ENCODE measurements at places on chromosomes 2 and 18.

GRCh38 chr2:167966937-167967913 lies 280.2 kb downstream of the STK39 start:
- DNase-seq = no peak

GRCh38 chr2:76391678-76392077 lies 681.0 kb upstream of the GCFC2 start:
- DNase-seq = no peak

DNA sequence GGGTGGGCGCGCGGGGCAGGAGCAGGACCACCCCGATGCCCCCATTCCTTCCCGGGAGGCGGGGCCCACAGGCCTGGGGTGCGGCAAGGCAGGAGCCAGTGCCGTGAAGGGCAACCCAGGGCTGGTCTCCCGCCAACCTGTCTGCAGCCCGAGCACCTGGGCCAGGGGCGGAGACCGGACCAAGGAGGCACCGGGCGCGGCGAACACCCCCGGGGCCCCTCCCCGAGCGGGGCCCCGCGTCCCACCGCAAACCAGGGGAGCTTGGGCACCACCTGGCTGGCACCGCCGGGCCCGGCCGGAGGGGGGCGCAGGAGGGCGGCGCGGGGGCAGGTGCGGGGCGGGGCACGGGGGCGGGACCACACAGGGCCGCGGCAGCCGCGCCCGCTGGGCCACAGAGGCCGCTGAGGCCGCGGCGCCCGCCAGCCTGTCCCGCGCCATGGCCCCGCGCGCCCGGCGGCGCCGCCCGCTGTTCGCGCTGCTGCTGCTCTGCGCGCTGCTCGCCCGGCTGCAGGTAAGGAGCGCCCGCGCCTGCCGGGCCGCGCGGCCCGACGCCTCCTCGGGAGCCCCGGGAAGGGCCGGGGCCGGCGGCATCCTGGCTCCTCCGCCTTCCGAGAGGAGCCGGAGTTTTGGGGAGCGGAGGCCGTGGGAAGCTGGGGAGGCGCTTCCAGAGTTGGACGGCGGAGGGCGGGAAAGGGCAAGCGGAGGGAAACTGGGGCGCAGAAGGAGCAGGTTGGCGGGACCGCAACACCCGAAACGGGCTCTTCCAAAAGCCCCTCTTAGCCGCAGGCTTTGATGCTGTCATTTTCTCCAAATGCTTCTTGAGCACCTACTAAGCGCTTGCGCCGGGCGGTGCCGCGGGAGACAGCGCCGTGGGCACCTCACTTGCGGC lies at the start of gene TNFRSF11A:
Gene TNFRSF11A, plus strand, starts transcription at position 394 of the 889 bp plus-strand sequence. Its CDS starts 43 bp downstream, at position 437.
- no peak for DNase-seq

- no peak for DNase-seq
These were observed 58.1 kb upstream of the MCFD2 start for GRCh38 chr2:46973673-46974072.

DNA sequence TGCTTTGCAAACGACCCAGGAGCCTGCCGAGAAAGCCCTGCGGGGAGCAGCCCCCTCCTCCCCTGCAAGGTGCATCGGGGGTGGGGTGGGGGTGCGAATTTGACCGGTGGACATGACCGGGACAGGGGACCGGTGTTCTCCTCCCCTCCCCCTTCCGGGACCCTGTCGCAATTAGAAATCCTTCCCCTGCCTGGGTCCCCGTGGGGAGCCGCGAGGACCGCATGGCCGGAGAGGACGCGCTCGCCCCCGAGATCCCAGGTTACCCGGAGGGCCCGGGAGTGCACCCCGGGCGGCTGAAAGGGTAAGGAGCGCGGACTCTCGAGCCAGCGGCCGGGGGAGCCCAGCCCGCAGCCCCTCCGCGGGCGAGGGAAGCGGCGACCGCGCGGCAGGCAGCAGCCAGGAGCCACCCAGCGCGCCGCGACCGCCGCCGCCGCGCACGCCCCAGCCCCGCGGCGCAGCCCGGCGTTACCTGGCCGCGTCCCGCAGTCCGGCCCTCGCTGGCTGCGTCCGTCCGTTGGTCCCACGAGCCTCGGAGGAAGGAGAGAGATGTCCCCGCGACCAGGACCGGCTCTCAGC lies 482 bp downstream of the DLGAP1 start:
- DNase-seq = no peak

DNA sequence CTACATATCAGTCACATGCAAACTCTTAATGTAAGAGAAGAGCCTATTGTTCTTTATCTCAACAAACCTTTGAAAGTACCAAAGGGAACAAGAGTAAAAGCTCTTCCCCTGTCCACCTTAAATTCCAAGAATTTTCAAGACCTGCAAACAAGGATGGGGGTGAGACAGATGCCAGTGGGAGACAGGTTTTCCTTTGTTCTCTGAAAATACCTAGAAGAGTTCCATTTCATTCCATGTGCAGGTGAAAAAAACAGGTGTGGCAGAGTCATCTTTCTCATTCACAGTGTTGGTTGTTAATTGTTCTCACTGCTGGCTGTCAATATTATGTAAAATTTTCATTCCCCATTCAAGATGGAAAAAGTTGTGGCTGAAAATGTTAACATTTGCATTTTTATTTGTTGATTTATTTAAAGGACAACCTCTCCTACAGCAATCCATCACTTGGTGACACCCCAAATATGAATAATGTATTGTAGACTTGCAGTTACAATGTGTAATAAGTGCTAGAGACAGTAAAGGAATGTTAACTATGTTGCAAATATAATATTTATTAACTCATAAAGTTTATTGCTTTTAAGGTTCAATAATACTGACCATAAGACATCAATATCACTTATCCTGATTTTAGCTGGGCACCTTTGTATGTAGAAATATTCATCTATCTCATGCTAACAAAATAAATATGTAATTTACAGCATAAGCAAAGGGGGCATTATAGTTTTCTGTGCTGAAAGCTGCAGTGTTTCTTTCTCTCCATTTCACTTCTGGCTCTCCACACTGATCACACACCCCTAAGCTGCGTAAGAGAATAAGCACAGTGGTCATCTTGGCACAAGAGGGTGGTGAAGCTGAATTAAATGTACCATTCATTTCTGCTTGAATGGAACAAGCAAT lies 347.0 kb downstream of the KIAA1328 start:
- no peak for DNase-seq

GRCh38 chr2:218856167-218856895 lies 3.3 kb upstream of the WNT6 start:
- DNase-seq = no peak

DNA sequence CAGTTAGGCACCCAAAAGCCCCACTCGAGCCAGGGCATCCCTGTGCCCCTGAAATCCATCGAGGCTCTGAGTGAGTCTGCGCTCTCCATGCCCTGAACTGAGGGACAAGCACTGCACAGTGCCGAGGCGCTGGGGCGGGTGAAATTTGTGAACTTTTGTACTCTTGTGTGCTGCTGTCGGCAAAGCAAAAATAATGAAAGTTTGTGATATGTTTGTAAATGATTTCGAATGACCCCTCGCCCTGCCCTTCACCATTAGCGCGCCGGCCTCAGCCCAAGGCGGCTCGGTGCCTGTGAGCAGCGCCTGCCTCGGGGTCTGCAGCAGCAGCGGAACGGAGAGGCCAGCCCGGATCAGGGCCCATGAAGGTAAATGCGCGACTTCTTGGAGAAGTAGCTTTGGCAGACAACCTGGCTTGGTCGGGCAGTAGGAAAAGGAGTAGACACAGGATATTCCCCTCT lies 1.8 kb upstream of the HOXD4 start:
- no peak for DNase-seq

DNA sequence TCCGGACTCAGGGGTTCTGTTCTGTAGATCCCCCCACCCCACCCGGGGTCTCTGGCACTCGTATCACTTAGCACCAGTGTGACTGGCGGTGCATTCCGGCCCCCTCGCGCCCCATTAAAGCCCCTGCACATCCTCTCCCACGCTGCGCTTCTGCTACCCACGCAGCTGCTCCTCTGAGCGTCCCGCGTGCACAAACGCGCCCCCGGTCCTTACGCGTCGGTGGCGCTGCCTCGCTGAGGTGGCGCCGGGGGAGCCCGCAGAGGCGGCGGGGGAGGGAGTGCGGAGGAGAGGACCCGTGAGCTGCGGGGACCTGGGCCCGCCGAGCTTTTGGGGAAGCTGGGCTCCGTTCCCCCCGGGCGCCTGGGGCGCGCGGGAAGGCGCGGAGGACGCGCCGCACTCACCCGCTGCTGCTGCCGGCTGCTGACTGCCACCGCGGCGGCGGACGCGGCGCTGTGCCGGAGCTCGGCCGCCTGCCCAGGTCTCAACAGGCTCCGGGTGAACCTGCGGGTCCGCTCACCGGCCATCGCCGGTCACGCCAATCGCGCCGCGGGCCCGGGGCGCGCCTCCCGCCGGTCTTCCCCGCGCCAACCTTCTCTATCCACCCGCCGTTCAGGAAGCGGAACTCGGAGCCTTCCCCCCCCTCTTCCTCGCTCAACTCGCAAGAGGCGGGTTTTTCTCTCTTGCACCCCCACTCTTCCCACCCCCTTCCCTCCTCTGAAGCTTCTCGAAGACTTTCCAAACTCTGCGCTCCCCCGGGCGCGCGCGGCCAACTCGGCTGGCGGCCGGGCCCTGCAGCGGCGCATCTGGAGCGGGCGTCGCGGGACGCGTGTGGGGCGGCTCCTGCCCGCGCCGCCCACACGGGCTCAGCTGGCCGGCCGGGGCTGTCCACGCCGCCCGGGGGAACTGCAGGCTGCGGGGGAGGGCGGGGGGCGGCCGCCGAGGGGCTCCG lies at the start of gene DOCK10:
Gene DOCK10, minus strand, starts transcription at position 618 of the 949 bp plus-strand sequence. Its CDS starts 94 bp downstream, at position 524.
- DNase-seq = no peak

GRCh38 chr2:236250286-236250685 lies 13.9 kb downstream of the ASB18 start:
- no peak for DNase-seq

DNA sequence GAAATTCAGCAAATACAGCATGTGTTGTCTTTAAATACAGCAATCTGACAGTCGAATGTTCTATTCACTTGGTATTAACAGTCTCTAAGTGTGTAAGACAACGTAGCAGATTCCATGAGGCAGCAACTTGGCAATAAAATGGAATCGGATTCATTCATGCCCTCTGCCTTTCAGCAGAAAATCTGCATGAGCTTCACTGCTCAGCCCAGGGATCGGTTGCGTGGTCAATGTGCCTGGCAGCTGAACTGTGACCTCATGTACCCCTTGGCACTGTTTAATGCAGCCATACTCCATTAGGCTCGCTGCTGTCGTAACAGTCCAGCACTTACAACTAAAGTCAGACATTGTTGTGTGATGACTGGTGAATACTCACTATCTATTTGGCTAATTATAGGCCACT lies 17.7 kb upstream of the RGPD4 start:
- peak; percentile 75 for DNase-seq

DNA sequence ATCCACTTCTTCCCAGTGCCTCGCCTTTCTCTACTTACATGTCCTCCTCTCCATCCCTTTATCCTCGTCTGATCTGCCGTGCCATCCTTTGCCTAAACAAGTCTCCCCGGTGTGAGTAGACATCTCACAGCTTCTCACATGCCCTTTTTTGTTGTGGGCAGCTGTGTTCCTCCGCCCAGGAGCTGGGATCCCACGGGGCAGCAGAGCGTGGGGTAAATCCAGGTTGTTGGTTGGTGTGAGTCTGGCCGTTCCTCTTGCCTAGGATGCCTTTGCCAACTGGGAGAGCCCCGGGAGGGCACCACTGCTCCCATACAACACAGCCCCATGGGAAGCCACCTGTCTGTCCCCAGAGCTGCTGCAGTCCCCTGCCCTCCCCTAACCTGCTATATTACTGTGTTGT lies 22.4 kb downstream of the SLC30A3 start:
- DNase-seq = no peak

- no peak for DNase-seq
These were observed 96.9 kb downstream of the TANC1 start for GRCh38 chr2:159065313-159065712.

DNA sequence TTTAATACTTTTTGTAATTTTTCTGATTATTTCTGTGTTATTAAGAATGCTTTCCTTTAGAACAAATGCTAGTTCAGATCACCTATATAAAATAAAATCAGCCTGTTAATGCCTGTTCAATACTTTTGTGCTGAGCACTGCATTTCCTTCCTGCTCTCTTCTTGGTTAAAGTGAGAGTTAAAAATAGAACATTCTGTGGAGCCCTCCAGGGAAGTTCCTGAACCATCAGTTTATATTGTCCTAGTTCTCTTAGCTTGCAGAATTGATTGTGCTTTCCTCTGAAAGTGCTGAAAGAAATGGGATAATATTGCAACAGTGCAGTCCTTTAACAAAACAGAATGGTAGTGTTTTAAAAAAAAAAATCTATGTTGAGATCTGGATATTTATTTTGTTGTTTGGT lies 74.6 kb upstream of the UBXN4 start:
- DNase-seq = no peak

DNA sequence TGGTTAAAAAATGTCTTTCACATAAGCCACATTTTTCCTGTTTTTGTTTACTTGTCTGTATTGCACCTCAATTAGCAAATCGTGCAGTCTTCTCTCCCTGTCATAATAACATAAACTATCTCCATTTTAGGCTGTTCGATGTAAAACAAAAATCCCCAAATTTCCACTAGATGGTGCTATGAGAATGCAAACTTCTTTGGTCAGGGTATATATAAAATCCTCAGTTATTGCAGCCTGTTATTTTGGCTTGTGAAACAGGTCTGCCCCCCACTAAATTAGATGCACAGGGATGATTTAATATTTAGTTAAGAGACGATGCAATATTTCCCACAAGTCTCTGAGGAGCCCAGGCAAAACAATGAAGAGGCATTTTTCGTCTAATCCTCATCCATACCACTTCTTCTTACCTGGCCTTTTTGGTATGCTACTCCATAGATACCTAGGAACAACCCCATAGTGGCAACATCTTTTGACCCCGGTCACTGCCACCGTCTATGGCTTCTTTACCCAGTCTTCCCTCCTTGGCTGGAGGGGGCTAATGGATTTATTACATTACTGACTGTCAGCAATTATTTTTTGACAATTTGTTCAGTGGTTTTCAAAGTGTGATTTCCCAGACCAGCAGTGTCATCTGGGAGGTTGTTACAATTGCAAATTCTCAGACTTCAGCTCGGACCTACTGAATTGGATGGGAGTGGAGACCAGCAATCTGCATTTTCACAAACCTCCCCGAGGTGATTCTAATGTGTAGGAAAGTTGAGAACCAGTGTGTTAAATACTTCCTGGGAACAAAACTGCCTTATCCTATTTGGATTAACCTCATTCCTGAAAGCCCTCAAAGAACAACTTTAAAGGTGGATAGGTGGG lies 117.4 kb upstream of the CWC22 start:
- no peak for DNase-seq

- no peak for DNase-seq
These were observed 36.0 kb upstream of the EVA1A start for GRCh38 chr2:75596784-75597183.

GRCh38 chr2:236753606-236754270 lies 184.1 kb downstream of the ACKR3 start:
- DNase-seq = no peak

DNA sequence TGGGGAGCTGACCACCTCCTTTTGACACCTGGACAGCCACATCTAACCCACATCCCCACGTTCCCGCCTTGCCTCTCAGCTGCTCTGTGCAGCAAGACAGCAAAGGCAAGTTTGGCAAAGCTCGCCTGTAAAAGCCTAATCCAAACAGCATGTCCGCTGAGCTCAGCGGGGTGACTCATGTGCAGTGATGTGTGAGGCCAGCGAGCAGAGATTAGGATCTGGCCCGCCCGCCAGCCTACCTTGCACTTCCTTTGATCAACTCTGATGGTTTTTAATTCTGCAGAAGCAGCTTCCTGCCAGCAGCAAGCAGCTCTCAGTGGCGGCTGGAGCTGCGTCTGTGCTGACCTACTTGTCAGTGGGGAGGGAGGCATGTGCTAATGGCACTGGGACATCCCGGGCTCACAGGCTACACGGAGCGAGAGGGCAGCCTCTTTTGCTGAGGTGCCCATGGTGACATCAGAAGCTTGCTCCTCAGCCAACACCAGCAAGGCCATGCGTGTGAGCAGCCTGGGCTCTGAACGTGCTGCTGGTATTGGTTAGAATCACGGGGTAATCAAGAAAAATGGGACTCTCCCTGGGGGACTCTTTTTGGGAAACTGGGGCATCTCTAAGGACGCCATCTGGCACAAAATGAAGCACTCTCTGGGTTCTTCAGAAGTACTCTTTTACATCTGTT lies 36.0 kb upstream of the EML4 start:
- peak; percentile 95 for DNase-seq
